ENCODE measurements at places on chromosomes 2 and 18.

GRCh38 chr18:49013961-49014604 is 63.3 kb upstream of the SMAD7 start:
- no peak for DNase-seq

DNA sequence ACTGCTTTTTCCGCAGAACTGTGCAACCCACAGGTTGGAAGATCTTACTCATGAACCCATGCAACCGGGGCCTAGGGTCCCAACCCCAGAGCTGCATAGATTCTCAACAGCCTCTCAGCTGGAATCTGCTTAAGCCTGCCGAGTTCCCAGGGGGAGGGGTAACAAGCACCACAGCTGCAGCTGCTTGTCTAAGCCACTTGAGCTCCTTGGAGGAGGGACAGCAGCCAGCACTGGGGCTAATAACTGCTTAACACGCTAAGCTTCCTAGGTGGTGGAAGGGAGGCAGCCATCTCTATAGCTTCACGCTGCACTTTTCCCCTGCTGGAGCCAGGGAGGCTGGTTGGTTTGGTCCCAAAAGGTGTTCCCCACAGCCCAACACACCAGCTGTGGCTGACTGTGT is 311.6 kb downstream of the DSC3 start:
- no peak for DNase-seq

DNA sequence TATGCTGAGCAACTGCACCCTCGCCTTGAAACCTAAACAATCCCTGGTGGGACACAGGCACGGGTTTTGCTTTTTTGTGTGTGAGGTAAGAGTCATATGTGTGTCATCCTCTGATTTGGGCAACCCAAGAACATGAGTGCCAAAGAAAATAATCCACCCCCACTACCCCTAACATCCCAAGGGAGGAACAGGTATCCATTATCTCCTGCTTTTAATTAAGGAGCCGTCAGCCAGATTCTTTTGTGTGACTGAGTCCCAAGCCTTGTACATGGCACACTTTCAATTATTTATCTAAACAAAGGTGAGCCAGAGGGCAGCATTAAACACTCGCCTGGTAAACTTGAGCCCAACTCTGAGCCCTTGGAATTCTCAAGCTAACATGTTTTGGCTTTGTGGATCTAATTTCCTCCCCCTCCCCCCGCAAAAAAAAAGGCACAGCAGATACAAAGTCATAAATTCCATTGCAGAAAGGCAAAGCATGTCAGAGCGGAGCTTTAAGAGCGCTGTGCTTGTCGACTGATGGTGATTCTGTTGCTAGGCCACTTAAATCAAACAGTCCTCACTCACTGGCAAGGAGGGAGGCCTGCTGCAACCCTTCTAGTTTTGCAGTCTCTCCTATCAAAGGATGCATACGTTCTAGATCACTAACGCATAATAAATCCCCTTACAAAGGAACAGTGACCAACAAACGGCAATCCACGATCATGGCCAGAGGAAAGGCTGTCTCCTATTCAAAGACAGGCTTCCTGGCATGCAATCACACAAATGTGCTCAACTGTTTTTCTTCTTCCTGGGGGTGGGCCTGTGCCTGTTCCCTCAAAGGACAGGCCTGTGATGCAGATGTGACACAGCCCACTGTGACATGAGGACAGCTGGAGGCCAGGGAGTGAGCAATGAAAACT is 143.5 kb upstream of the LMAN1 start:
- no peak for DNase-seq

DNA sequence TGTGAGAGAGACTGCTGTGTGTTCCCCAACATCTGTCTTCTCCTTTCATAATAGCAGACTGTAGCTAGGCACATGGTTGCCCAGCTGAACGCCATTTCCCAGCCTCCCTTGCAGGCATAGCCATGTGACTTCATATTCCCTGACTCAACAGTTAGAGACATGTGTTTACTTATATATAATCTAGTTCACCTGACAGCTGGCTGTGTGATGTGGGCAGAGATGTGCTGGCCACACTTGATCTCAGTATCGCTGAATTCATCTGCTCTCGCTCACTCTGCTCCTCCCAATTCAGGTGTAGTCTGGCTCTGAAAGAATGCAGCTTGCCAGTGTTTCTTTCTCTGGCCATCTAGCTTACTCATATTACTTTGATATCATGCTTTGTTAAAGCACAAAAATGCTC is 52.3 kb upstream of the SEC11C start:
- no peak for DNase-seq

DNA sequence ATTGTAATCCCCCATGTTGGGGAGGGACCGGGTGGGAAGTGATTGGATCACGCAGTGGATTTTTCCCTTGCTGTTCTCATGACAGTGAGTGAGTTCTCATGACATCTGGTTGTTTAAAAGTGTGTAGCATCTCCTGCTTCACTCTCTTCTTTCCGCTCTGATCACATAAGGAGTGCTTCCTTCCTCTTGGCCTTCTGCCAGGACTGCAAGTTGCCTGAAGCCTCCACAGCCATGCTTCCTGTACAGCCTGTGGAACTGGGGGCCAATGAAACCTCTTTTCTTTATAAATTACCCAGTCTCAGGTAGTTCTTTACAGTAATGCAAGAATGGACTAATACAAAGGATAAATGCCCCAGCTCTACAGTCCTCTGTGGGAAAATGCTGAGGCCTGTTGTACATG is 437.5 kb upstream of the NXPH2 start:
- DNase-seq = no peak

GRCh38 chr2:176096243-176096985 is 3.2 kb upstream of the HOXD12 start:
- no peak for DNase-seq

GRCh38 chr2:206198677-206199076 is 39.0 kb downstream of the EEF1B2 start:
- no peak for DNase-seq

DNA sequence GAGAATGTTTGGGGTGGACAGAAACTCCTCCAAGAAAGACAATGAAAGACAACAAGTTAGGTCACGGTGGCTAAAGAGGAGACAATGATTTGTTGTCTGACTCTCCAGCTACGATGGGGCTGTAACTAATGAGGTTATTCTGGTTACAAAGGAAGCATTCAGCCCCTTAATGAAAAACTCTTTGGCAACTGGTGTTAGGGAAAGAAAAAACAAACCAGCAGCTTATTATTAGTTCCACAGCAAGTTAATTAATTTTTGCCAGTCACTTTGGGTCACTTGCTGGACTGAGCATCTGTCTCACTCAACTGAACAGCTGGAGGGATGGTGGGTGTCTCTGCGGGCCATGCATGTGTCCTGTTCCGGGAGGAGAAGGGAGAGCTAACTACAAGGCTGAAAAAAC is 263.7 kb downstream of the ALK start:
- DNase-seq = no peak

DNA sequence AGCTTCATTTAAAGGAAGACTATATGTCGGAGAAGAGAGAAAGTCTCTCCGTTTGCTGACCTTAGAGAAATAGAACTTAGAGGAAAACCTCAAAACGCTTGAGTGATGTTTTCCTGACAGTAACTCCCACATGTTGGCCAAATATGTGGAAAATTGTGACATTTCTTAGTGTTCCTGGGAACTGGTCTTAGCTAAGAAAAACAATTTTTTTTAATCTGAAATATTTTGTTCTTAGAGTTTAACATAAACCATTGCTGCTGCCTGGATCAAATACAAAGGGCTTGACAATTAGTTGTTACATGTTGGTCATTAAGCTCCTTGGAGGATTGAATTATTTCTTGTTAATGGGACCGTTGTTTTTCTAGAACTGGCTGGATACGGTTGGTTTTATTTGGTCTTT is 16.3 kb downstream of the DYNC2LI1 start:
- no peak for DNase-seq

- DNase-seq = no peak
Observed at GRCh38 chr2:143264851-143265250, 135.6 kb downstream of the ARHGAP15 start.

- no peak for DNase-seq
Observed at GRCh38 chr2:64692401-64692800, 38.7 kb upstream of the SERTAD2 start.

Data from NCI-H1417 treated with DMSO at 0.1 percent for 48 hours (cell line).